Stimulated activated naive CD8-positive, alpha-beta T cell treated with anti-CD3 and anti-CD28 coated beads, Interleukin-15, Interleukin-2, amounts not matched to agents 100 U/mL and 50 U/mL, for 24 hours (primary cell): ENCODE measurements at places on chromosomes 12 and 14.
A peak's percentile ranks its signal among the peaks of the same experiment; 100 is the strongest.

GRCh38 chr12:3190101-3190500, 112.9 kb downstream of the TSPAN9 start:
- DNase-seq: no peak

DNA sequence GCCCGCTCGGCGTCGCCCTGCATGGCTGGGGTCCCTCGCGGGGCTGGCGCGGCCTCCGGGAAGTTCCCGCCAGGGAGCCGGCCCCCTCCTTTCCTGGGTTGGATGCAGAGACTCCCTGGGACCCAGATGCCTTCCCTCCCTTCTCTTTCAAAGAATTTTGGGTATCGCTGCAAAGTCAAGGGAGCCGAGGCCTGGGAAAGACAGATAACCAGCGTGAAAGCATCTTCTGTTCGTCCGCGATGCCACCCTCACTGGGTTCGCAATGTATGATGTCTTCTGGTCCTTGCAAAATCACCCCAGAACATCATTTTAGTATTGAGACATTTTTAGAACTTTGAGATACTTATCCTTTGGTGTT, 451 bp downstream of the IRAK3 start:
- no peak for DNase-seq

DNA sequence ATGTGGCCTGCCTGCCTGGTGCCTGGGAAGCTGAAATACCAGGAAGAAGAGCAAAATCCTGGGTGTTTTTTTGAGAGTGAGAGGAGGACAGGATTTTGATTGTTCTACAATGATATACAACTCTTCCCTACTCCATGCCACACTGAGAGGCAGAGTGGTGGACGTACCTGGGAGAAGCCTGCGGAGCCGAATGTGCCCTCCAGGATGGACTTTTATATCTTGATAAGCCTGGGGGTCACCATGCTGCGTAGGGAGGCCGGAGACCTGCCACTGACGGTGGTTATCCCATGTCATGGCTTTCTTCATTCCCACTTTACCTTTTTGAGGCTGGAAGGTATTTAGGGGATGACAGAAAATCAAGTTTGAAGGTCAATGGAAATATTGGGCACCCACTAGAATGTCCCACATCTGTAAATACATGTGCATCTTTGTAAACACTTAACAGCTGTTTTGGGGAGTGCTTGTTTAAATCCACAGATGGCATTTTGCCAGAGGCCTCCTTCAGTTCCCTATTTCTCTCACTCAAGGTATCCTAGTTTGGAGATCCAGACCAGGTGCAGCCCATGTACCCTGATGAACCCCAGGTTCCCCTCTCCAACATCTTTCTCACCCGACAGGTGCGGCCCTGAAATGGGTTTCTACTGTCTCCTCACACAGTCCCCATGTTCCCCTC, 1.1 kb upstream of the GLT1D1 start:
- DNase-seq: no peak

DNA sequence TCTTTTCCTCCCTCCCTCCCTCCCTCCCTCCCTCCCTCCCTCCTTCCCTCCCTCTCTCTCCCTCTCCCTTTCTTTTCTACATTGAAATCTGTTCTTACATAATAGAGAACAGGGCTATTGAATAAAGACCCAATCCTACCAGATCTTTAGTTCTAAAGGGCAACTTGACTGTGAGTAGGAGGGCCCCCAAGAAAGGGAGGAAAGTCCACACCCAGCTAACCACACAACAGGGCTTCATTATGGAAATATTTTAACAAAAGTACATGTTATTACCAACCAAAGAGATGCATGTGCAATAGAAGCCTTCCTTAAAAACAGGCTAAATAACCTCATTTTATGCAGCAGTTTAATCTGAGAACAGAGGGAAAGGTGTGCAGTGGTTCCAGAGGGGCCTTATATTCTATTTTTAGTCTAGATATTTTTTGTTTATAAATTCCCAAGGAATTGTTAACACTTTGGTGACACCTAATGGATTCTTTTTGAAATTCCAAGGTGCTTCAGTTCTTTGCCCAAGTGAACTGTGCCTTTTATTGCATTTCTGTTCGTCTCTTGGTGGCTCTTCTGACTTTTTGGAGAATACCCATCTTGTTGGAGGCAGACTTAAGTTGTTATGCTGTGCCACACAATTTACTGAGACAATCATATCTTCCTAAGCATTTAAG, 63.0 kb downstream of the GNS start:
- no peak for DNase-seq

- DNase-seq: no peak
These were observed 122.0 kb downstream of the AACS start for GRCh38 chr12:125187148-125187745.

DNA sequence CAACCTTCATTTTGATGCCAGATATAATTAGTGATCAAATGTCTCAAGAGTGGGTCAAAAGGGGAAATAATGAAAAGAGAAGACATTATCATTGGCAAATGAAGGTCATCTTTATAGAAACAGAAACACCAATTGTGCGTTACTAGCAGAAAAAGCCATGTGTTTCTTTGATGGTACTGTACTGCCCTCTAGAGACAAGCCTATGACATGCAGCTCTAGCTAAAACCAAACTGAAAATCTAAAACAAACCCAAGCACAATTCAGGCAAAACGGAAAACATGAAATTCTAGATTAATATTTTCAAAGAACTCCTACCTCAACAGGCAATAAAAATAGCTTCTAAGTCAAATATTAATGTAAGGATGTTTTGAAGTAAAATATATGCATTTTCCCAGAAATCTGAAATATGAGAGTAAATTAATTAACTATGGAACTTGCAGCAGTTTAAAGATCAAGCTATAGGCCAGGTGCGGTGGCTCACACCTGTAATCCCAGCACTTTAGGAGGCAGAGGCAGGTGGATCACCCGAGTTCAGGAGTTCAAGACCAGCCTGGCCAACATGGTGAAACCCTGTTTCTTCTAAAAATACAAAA, 115.4 kb downstream of the KLHL28 start:
- DNase-seq: peak; percentile 4

DNA sequence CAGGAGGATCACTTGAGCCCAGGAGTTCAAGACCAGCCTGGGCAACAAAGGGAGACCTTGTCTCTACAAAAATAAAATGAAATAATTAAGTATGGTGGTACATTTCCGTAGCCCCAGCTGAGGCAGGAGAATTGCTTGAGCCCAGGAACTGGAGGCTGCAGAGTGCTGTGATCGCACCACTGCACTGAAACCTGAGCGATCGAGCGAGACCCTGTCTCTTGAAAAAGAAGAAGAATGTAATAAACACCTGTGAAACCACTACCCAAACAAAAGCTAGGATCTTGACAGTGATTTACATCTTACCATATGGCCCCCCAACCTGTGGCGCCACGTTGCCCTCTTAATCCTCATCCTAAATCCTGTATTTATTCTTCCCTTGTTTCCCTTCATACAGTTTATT, 5.7 kb upstream of the DTX1 start:
- no peak for DNase-seq

DNA sequence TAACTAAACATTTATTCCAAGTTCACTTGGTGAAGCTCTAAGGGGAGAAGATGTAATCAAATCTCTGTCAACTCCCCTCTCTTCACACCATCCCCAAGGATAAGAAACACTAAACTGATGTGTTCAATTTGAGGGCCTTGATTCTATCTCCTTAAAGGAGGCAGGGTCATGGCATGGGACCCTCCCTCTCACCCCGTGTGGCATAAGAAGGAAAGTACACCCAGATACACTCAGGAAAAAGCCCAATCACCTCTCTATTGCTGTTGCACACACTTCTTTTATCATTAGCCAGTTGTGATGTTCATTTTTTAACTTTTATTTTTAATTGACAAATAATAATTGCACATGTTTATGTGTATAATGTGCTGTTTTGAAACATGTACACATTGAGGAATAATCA, 35.1 kb downstream of the WASHC3 start:
- no peak for DNase-seq

GRCh38 chr14:71824816-71825215, 107.4 kb upstream of the RGS6 start:
- no peak for DNase-seq

- DNase-seq: no peak
These were observed 10.4 kb downstream of the MAP4K5 start for GRCh38 chr14:50521912-50522341.

GRCh38 chr12:75836533-75836932, 195.0 kb downstream of the PHLDA1 start:
- DNase-seq: no peak

- DNase-seq: no peak
These were observed 9.1 kb upstream of the TDG start for GRCh38 chr12:103956509-103957027.

DNA sequence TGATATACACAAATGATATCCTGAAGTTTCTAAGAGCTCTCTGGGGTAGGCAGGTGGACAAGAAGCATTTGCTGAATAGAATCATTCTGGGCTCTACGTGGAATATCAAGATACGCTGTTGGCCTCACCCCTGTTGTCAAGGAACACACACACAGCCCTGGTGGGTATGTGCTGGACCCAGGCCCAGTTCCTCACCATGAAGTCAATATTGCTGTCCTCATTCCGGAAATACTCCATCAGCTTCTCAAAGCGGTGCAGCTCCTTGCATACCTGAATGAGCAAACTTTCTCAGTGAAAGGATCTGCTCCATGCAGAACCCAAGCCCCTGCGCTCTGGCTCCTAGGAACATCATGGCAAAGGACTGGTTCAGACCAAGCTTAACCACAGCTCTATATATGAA, 31.4 kb downstream of the PRPF40B start:
- DNase-seq: no peak

GRCh38 chr12:105476616-105477015, 146.1 kb downstream of the C12orf75 start:
- DNase-seq: no peak

DNA sequence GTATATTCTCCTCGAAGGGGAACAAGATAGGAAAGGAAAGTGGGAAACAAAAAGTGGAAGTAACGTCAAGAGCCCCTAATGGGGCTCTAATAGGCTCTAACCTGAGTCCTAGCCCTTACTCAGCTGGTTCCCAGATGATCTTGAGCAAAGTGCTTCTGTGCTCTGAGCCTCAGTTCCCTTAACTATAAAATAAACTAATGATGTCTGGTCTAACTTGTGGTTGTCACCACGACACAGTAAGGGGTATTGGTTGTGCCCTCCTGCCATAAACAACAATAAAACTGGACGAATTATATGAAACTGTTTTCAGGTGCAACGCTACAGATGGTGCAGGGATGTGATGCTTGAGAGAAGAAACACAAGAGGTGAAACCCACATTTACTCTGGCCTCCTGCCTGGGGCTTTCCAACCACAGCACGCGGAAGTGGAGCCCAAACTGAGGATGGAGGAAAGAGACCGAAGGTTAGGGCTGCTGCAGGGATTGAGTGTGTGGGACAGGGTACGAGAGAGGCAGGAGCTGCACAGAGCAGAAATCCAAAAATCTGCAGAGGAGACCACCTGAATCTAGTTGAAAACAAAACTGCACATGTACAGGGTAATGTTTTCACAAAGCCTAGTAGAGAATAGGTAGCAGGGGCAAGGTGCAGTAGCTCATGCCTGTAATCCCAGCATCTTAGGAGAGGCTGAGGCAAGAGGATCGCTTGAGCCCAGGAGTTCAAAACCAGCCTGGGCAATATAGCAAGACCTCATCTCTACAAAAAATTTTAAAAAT, 45.6 kb upstream of the BCL2L14 start:
- DNase-seq: peak; percentile 30

DNA sequence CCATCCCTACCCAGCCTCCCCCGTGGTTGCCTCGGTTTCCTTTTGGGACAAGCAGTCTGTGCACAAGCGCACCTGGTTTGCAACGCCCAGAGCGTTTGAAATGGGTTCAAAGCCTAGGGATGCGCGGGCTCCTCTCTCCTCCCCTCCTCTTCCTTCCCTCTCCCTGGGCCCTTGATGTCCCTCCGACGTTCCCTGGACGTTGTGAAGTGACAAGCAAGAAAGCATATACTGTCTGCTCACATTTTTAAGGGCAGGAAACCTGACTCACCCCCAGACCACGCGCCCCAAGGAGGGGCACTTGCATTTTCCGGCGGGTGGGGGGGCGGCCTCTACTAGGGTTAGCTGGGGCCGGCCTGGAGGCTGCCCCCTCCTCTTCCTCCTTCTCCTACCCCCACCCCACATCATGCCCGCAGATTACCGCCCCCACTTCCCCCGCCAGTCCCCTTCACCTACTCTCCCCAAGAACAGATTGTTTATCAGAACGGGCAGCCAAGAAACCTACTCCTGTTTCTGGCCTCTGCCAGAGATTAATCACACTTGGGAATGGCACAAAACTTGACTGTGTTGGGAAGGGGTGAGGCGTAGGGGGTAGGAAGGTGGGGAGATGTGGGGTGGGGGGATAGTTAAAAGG, 9.5 kb upstream of the IRF2BPL start:
- peak; percentile 77 for DNase-seq

GRCh38 chr14:48747561-48748089, 838.6 kb downstream of the RPS29 start:
- no peak for DNase-seq

GRCh38 chr12:87348071-87348470, 681.1 kb downstream of the C12orf50 start:
- no peak for DNase-seq

- no peak for DNase-seq
These were observed 11.4 kb downstream of the DGLUCY start for GRCh38 chr14:91125271-91125660.

- no peak for DNase-seq
These were observed 412.2 kb upstream of the GARIN6 start for GRCh38 chr12:99235381-99235780.

DNA sequence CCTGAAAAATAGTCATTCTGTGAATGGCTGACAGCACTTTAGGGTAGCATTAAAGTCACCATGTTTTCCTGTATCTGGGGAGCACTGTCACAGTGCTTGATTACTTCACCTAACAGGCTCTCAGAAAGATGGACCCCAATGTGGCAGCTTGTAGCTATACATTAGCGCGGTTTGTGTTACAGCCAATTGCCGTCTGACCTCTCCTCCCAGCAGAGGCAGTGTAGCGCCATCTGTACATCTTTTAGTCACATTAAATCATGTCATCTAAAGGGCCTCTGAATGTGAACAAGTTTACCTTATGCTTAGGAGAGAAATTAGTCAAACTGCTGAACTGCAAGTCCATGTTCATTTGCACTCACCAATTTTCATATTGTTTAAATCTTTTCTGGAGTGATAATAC, 113.7 kb downstream of the LMO3 start:
- DNase-seq: no peak

- DNase-seq: no peak
These were observed 43.1 kb upstream of the DICER1 start for GRCh38 chr14:95200404-95200803.

- DNase-seq: no peak
These were observed 74.6 kb upstream of the MYL2 start for GRCh38 chr12:110995016-110995415.

DNA sequence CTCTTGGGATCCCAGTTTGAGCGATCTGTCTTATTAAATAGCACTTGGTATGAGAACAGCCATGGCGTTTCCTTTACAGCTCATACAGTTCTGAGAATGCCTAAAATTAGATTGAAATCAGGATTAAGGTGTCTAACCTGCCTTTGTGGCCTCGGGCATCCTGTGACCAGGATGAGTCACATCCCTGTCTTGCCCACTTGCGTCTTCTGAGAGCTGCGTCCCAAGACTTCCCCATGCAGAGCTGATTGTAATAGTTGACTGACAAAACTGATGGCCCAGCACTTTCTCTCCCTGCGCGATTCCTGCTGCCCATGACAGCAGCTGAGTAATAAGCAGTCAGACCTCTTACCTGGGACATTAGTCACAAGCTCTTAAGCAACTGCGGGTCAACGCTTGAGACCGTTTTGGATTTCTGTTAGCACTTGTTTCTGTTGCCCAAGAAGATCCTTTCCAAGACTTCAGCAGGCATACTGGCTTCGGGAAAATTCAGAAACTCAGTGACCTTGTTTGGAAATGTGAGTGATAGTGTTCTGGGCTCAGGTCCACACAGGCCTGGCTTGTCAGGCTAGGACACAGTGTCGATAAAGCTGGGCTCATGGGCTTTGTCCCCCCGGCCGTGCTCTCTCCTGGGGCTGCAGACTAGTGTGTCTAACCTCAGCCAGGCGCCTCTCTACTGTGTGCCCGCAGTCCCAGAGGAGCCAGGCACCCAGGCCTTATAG, 169.9 kb upstream of the HIF1A start:
- peak; percentile 73 for DNase-seq
